ENCODE measurements at places on chromosomes 11 and 22.

DNA sequence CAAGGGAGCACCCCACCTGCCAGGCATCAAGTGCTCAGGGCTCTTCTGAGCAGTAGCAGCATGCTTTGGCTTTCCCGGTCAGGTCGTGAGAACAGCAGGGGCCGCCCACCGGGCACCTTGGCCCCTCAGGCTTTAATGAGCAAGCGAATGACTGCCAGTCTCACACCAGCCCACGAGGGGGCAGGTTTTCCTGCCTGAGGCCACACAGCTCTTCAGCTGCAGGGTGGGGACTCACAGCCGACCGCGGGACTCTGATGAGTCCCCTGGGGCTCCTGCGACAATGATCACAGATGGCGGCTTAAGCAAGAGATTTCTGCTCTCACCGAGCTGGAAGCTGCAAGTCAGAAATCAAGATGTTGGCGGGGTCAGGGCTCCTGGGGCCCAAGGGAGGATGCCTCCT is 14.3 kb upstream of the FGF19 start:
- no peak for DNase-seq

DNA sequence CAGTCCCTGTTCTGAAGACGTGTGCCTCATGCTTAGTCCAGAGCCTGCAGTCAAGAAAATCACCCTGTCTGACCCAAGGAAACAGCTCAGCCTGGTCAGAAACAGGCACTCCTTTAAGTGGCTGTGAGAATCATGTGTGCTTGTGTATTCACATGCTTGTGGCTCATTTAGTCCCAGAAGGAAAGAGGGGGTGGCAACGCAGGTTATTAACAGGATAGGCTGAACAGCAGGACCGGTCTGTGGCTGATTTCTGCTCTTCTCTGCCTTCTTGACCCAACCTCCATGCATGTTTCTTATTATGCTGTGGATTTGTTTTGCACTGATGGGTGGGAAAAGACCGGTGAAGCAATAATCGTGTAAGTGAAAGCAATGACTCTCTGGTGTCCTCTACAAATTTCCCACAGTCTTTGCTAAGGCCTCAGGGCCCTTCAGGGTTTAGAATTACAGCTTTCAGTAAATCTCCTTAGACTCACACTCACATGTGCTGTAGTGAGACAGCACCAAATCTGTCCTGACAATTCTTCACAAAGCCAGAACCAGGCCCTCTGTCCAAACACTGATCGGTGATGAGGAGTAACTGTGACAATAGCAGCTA is 288.1 kb downstream of the ETS1 start:
- DNase-seq: peak; percentile 45

- DNase-seq: no peak
Measured at GRCh38 chr11:130625578-130626306, 177.3 kb downstream of the ADAMTS15 start.

DNA sequence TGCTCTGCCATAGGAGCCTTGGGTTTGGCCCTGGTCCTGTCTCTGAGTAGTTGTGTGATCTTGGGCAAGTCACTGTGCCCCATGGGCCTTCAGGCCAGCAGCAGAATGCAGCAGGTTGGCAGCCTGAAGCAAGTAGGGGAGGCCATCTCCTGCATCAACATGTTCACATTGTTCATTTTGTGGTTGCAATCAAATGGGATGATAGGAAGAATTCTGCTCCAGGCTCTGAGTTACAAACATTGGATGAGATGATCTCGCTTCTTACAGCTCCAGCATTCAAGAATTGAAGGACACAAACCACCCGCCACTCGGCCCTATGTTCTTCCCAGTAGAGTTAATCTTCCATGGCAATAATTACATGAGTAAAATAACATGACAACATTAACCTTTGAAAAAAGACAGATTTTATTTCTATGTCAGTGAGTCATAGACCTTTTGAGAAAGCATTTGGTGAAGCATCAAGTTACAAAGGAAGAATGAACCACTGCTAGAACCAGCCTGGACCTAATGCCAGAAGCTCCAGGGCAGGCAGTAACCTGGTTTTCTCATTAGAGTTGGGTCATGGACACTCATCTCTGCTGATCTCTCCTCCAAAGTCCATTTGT is 308.3 kb upstream of the NCAM1 start:
- DNase-seq: no peak

DNA sequence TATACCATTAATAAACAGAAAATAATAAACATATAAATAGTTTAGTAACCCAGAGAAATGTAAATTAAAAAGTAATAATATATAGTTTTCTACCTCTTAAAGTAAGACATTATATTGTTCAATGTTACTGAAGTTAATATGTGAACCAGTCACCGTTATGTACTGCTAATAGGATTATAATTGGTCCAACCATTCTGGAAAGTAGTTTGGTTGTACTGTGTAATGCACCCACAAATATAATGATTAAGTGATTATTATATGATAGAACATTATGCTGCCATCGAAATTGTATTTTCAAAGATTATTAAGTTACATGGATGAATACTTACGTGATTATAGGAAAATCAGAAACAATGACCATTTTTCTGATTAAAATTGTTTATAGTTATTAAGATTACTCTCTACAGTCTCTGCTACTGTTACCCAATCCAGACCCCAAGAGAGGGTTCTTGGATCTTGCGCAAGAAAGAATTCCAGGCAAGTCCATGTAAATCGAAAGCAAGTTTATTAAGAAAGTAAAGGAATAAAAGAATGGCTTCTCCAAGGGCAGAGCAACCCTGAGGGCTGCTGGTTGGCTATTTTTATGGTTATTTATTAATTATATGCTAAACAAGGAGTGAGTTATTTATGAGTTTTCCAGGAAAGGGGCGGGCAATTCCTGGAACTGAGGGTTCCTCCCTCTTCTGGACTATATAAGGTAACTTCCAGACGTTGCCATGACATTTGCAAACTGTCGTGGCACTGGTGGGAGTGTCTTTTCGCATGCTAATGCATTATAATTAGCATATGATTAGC is 50.1 kb downstream of the ACER3 start:
- no peak for DNase-seq

DNA sequence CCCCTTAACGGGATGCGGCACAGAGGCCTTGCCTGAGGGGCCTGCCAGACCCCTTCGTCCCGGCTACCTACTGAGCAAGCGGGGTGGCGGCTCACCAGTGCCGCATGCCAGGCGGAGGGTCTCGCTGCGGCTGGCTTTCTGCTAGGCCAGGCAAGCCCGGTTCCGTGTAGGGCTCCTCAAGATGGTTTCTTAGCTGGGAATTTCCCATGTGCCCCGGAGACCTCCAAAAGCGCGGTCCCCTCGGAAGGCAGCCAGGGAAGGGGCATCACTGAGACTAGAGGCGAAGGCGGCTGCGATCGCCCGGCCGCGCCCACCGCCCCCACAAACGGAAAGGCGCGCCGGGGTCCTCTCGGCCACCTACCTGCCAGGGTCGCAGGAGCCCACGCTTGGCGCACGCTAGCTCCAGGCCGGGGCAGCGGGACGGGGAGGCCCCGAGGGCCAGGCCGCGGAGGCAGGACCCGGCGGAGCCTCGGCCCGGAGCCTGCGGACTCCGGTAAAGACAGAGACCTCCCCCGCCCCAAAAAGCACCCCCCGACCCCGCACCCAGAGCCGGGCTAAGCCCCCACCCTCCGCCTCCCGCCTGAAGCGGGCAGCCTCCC is 23.8 kb downstream of the MICAL3 start:
- DNase-seq: no peak

DNA sequence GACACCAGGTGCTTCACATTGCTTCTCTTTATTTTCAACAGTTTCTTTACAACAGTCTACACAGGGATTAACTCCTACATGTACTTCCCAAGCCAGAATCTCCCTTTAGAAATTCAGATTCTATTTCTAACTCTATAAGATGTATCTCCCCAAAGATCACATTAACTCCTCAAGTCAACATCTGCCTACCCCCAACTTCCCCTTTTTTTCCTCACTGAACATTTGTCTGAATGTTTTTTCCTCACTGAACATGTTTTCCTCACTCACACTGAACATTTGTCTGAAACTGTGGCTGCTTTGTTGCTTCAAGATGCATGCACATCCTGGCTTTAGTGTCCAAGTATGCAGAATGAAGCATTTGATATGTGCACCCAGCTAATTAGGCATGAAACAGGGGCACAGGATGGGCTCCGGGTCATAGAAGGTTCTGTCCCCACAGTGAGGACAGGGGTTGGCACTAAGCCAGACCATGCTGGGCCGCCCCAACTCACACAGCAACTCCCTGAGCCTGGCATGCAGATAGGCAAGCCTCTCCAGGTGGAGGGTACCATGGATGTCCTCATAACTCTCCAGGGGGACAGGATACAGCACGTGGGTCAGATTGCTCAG is 11.3 kb downstream of the PRAME start:
- no peak for DNase-seq

GRCh38 chr11:57134284-57134683 is 47.5 kb upstream of the LRRC55 start:
- DNase-seq: no peak

DNA sequence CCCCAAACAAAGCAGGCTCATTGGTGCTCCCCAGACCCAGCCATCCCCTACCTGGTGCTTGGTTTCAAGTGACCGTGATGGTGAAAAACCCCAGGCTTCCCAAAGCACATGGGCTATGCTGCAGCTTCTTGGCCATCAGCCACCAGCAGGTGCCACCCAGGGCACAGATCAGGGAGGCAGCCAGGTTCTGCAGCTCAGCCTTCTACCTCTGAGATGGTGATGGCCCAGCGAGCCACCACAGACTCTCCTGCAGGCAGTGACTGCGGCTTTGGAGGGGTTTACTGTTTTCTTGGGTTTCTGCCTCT is 70.0 kb upstream of the ALX4 start:
- no peak for DNase-seq

DNA sequence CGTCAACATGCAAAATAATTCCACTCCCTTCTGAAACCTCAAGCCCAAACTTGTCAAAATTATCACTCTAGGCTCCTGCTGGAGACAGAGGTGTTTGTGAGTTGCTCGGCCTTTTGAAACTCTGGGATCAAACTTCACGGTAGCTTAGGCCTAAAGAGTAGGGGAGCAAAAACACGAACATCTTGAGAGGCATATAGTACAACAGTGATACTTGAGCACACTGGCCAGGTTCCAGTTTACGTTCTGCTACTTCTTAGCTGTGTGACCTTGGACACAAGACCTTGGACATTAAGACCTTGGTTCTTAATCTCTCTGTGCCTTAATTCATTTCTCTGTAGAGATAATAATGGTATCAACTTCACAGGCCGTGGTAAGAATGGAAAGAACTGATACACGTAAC is 123.5 kb upstream of the LMO1 start:
- no peak for DNase-seq

DNA sequence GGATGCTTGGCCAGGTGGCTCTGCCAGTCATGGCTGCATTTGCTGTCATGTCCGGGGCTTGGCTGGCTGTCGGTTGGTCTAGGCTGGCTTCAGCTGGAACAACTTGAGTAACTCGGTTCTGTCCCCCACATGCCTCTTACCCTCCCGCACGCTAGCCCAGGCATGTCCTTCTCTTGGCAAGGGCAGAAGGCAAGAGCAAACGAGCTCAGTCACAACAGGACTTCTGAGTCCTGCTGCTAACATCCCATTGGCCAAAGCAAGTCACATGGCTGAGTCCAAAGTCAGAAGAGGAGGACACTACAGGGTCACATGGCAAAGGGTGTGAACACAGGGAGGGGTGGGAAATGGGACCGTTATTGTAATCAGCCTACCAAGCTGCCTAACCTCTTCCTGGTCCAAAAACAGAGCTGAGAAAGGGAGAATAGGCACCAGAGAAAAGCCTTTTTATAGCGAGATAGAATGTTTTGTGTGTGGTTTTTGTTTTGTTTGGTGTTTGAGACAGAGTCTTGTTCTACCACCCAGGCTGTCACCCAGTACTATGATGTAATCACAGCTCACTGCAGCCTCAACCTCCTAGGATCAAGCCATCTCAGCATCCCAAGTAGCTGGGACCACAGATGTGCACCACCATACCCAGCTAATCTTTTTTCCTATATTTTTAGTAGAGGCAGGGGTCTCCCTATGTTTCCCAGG is 81.9 kb downstream of the MN1 start:
- DNase-seq: no peak

DNA sequence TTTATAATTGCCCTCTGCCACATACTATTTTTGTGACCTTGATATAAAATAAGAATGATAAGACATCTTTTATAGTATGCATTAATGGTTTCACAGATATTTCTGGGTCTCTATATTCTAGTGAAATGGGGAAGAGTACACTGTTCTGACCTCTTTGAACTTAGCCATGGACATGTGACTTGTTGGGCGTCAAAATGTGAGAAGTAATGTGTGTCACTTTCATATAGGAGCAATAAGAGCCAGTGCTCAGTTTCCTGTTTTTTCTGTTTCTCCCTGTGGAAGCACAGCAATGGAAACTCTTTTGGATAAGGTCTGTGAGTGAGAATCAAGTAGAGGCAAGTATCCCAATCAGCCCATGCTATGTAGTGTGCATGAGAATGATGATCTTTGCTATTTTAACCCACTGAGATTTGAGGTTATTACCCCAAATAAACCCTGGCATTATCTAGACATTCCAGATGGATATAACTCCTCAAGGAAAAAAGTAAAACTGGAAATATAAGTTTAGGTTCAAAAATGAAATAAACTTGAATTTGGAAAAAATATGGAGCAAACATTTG is 60.7 kb downstream of the RAB38 start:
- no peak for DNase-seq

GRCh38 chr11:119700536-119701346 is 28.3 kb downstream of the NECTIN1 start:
- no peak for DNase-seq

GRCh38 chr22:18987765-18988164 is 51.7 kb upstream of the PRODH start:
- DNase-seq: no peak

GRCh38 chr11:114073007-114073827 is 13.7 kb downstream of the ZBTB16 start:
- DNase-seq: no peak

DNA sequence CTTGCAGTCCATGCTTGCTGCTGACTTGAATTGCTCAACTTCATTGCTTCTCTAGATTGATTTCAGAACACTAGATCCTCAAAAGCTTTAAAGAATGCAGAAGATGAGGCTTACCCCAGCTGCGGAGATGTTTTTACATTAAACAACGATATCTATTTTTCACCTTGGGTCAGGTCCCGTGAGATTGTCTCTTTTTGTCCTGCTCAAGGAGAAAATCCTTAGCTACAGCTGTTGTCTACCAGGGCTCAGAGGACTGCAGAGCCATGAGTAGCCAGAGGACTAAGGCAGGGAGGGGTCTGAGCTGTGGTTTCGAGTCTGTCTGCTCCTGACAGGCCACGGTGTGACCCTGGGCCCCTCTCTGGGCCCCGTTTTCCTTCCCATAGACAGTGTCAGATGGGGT is 51.4 kb downstream of the PKNOX2 start:
- DNase-seq: no peak

DNA sequence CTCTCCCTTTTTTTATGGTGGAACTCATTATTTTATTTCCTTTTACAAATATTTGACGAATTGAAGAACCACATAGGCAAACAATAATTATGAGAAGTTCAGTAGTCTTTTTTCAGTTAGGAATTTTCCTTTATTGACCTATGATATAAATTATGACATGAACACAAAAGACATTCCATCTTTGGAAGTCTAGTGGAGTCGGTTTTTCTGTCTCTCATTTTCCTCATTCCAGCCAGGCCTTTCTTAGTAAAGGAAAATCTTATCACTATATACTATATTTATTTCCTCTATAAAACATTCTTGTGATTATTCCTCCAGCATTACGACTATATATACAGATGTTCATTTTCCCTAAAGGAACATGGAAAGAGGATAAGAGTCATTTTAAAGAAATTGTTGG is 1046.1 kb downstream of the DLG2 start:
- no peak for DNase-seq

GRCh38 chr11:68714060-68714856 is 29.9 kb downstream of the GAL start:
- no peak for DNase-seq

- DNase-seq: no peak
Measured at GRCh38 chr11:67310246-67311050, 7.1 kb downstream of the SSH3 start.

Measured in smooth muscle cell of the brain vasculature (primary cell).